ENCODE measurements at places on chromosomes 7 and 10.

DNA sequence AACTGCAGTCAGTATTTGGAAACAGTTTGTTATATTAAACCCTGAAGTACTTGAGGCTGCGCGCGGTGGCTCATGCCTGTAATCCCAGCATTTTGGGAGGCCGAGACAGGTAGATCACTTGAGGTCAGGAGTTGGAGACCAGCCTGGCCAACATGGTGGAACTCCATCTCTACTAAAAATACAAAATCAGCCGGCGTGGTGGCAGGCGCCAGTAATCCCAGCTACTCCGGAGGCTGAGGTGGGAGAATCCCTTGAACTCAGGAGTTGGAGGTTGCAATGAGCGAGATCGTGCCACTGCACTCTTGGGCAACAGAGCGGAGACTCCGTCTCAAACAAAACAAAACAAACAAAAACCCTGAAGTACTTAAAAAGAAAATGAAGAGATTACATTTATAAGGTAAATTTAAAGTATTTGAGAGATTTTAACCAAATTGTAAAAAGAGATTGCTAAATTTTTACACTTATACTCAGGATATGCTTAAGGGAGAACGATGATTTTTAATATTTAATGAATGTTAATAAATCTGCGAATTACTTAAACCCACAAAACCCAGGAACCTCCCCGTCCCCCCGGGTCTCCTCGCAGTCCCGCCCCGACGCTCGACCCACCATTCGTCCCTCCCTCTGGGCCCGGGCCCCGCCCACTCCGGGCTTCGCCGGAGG is 425 bp upstream of the MTG1 start:
- DNase-seq, result no peak

DNA sequence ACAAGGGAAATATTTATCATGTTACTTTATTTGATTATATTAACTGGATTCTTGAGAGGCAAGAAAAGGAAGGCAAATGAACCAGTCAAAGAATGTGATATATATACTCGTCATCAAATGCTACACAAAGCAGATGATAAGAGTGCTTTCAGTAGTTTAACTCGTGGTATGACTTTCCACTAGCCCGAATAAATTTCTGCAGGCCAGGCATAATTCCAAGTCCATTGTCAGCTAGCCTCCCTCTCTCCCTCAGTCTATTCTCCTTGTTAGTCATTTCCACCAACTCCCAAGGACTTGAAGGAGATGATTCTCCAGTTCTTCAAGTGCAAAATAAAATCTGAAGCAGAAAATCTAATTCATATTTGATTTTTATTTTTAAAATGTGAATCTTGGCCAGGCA is 190.5 kb downstream of the GLI3 start:
- DNase-seq, result no peak

GRCh38 chr10:97412891-97413304 is 11.8 kb upstream of the RRP12 start:
- DNase-seq, result no peak

- DNase-seq, result no peak
Observed at GRCh38 chr7:80131675-80132435, 2.8 kb upstream of the GNAI1 start.

DNA sequence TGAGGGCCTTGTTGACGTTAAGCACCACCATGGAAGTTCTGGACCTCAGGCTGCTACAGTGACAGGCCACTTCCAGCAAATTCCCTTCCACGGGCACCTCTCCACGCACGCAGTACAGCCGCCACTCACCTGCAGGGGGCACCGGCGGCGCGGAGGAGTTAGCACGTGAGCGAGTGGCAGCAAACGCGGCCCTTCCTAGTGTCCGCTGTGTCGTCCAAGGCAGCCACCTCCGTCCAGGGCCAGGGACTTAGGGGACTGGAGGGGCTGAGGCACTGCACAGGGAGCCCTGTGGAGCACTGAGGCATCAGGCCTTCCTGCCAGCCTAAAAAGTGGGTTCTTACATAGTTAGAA is 164.4 kb downstream of the SVIL start:
- DNase-seq, result no peak

- DNase-seq, result no peak
Observed at GRCh38 chr7:159139639-159140038, 5.0 kb downstream of the VIPR2 start.

- no peak for DNase-seq
Observed at GRCh38 chr10:31830887-31831286, 97.7 kb downstream of the ARHGAP12 start.

GRCh38 chr10:46264737-46265368 is 21.9 kb upstream of the ANTXRL start:
- DNase-seq, result no peak

GRCh38 chr7:157401567-157402387 is 65.0 kb downstream of the DNAJB6 start:
- no peak for DNase-seq

DNA sequence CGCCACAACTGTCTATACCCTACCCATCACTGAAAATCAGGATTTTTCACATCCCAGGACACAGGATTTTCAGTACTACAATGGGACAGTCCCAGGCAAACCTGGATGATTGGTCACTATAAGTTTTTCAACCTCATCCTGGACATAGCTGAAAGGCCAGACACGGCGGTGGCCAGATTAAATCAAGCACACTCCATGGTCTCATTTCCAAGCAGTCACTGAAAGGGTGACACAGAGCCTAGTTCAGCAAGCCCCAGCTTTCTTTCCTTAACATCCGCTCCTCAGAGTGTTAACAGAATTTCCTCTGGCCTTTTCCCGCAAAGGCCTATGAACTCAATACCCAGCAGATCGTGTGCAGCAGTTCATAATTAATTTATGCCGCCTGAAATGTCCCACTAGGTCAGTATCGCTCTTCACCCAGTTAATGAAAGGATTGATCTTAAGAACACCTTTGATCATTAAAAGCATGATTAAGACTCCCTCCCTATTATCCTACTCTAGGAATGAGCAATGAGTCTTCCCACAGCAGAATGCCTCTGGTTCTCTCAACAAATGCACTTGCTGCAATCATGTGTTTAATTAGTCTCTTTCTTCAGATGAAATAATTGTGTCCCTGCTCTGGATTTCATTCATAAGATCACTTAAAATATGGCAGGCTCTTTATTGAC is 104.0 kb upstream of the NANOS1 start:
- DNase-seq, result peak; percentile 13

GRCh38 chr10:109974504-109975191 is 33.1 kb upstream of the ADD3 start:
- DNase-seq, result no peak

- no peak for DNase-seq
Observed at GRCh38 chr7:159167139-159167538, 22.5 kb upstream of the VIPR2 start.

DNA sequence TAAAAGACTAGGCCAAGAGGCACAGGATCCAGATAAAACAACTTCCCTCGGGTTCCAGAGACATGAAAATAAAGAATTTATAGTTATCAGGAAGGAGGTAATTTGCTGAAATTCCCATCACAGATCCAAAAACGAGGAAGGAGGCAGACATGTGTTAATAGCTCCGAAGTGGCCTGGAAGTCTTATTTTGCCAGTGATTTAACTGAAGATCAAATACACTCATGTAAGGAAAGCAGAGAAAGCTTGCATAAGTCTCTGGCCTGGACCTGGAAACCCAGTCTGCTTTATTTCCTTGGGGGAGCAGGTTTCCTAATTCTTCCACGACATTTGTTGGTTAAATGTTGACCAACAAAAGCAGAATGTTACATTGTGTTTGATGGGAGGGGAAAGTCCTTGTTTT is 498.7 kb upstream of the C7orf33 start:
- no peak for DNase-seq

DNA sequence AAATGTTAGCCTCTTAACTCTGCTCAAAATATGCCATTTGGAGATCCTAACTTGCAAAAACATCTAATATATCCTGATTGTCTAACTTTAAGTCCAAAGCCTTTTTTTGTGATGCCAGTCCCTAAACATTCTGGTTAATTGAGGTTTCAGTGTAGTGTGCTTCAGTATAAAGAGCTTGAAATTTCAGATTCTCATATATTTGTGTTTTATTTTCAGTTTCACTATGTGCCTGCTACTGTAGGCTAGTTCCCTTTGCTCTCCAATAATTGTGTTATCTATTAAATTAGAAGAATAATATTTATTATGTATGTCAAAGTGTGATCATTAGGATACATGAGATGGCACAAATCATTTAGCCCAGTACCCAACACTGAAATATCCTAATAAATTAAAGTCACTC is 1361.2 kb downstream of the XPNPEP1 start:
- no peak for DNase-seq

- DNase-seq, result no peak
Observed at GRCh38 chr7:103711413-103711812, 265.4 kb upstream of the SLC26A5 start.

DNA sequence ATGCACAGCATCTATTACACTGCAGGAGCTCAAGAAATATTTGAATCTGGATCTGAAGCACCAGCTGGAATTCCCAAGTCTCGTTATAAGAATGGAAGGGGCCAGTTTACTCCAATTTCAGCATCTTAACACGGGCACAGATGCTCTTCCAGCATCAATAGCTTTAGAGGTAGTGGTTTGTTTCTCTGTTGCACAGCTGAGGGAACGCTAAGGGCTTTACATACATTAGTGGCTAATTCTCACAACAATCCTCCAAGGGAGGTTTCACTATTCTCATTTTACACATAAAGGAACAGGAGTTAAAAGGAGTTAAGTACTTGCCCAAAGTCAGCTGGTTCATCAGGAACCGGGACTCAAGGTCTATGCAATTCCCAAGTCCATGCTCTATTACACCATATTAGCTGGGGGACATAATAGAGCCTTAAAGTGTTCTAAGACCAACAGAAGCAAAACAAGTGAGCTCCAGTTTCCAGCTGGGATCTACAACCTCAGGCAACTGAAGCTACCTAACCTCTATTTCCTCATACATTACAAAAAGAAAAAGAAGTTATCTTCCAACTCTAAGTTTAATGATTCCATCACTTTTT is 9.9 kb downstream of the XPNPEP1 start:
- DNase-seq, result peak; percentile 75

DNA sequence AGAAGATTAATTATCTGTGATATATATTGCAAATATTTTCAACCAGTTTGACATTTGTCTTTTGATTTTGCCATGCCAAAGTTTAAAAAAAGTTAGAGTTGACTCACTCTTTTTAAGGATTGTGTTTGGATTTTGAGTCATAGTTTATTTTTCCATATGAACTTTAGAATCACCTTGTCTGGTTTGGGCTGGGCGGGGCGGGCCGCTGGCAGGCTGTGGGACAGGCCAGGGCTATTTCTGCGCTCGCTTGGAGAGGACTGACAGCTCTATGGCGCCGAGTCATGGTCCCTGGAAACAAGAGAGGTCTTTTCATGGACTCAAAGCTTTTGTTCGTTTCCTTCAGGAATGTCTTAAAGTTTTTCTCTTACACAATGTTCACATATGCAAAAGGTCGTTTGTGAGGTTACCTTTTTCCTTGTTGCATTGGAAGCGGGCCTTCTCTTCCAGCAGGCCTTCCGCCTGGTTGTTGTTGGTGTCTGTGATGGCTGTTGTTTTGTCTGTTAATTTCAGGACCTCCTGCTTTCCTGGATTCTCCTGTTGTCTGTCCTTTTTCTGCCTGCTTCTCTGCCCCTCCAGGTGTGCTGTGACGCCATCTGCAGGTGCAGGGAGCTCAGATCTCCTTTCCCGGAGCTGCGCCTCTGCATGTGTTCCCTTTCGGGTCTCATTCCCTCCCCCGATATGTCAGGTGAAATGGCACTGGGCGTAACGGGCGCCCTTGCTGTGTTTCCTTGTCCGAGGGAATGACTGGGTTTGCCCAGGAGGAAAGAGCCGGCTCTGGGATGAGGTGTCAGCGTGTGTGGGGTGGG is 53.8 kb downstream of the INPP5A start:
- DNase-seq, result no peak

DNA sequence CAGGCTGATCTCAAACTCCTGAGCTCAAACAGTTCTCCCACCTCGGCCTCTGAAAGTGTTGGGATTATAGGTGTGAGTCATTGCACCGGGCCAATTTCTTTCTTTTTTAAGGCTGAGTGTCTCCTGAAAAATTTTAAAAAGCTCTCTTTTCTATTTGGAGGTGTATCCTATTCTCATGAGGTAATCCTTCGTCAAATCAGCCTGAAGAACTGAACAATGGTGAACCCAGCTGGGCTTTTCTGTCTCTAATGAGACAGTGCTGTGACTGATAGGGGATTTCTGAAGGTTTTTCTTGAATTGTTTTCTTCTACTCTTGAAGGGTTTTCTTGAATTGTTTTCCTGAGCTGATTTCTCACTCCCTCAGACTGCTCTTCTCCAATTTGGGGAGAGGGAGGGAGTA is 30.9 kb upstream of the CALU start:
- DNase-seq, result no peak

GRCh38 chr7:17786314-17786852 is 153.9 kb downstream of the SNX13 start:
- DNase-seq, result no peak

DNA sequence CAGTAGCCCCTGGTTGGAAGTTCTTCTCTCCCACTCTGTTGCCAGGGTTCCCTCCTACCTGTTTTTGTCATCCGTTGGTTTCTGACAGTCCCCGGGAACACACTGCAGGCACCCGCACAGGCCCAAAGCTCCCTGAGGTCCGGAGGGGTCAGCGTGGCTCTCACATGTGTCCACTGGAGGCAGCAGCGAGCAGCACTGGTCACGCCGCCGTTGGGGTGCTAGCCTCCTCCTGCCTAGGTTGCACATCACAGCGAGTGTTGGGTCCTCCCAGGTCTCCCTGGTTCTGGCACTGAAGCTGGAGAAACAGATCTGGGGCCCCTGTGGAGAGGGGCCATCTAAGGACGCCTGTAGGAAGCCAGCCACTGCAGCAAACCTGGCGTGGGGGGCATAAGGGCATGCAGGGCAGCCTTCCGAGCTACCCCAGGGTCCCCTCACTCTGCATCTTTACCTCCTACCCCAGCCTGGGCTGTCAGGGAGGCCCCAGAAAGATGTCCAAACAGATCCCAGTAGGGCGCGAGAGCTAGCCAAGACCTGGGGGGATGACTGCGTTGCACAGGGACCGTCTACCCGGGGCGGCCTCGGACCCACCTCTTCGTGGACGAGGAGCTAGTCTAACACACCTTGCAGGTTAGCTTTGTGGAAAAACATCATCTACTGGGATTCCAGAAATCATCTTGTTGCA is 28.9 kb downstream of the LRRC27 start:
- DNase-seq, result no peak

- no peak for DNase-seq
Observed at GRCh38 chr10:78460204-78460603, 426.5 kb downstream of the RPS24 start.

GRCh38 chr10:113706623-113707022 is 26.9 kb downstream of the CASP7 start:
- no peak for DNase-seq

DNA sequence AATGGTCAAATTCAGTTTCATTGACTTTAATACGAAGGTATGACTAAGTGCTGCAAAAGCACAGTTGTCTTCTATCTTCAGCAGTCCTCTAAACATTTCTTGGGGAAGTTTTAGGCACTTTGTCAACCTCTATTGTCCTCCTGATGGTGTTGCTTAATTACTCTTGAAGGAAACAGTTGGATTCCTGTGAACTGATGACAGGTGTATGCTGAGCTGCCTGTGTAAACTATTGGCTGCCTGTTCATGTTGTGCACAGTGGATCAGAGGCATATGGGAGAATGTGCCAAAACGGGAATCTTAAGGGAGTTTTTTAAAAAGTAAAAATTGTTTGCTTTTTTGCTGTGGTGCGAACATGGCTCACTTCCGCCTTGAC is 221.0 kb downstream of the AUTS2 start:
- DNase-seq, result no peak
